Glutamatergic neuron (in vitro differentiated cells): ENCODE measurements at places on chromosomes 7 and 10.
A peak's percentile ranks its signal among the peaks of the same experiment; 100 is the strongest.

DNA sequence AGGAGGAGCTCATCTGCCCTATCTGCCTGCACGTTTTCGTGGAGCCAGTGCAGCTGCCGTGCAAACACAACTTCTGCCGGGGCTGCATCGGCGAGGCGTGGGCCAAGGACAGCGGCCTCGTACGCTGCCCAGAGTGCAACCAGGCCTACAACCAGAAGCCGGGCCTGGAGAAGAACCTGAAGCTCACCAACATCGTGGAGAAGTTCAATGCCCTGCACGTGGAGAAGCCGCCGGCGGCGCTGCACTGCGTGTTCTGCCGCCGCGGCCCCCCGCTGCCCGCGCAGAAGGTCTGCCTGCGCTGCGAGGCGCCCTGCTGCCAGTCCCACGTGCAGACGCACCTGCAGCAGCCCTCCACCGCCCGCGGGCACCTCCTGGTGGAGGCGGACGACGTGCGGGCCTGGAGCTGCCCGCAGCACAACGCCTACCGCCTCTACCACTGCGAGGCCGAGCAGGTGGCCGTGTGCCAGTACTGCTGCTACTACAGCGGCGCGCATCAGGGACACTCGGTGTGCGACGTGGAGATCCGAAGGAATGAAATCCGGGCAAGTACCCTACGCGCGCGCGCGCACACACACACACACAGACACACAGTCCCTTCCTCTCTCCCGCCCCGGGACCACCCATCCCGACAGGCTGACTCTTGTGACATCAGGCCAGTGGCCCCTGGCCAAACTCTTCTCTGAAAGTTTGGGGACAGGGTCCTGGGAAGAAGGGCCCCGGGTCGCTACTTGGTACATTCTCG, 538 bp downstream of the TRIM8 start:
- peaks cover 26% of the 10 kb centered on the region for H3K4me1 ChIP-seq
- peak overlapping the region; percentile 99 for H3K4me3 ChIP-seq
- peak overlapping the region; percentile 99 for H3K27ac ChIP-seq
- no peaks in the 10 kb centered on the region for H3K36me3 ChIP-seq

DNA sequence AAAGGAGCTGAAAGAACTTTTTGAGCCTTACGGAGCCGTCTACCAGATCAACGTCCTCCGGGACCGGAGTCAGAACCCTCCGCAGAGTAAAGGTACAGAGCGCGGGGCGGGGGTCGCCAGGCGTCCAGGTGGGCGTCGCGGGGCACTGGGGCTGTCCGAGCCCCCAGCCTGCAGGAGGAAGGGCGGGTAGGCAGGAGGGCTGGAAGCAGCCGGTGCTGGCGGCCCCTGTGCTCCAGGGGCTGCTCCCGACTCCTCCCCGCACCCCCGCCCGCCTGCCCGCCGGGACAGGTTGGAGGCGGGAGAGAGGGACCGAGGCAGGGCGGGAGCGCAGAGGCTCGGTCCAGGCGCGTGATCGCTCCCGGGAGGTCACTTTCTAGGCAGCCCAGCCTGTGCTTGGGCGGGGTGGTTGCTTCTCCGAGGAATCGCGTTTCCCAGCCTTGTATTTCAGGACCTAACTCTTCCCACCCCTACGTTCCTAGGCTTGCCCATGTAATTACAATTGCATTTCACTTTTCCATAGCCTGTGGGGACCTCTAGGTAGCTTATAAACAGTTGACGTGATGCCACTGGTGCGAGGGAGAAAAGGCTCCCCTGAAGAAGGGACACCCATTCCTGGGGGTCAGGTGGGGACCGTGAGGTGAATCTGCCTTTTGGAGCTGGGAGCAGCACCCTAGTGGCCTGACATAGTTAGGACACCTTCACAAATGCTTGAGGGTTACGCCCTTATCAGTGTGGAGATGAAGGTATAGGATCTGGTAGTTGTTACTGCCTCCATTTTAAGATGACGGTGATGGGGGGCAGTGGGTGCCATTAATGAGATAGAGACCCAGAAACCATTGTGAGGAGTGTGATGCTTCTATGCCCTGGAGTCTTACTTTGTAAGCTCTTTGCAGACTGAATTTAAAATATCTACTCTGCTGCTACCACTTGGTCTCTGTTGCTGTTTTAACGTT, 148.2 kb downstream of the CELF2 start:
- H3K27me3 ChIP-seq = peaks cover 5% of the 10 kb centered on the region
- DNase-seq = peak; percentile 80
- peak overlapping the region; percentile 92 for H3K27ac ChIP-seq
- H3K4me1 ChIP-seq = peaks cover 21% of the 10 kb centered on the region
- no peaks in the 10 kb centered on the region for H3K36me3 ChIP-seq

- H3K4me3 ChIP-seq = no peak overlapping the region
- no peak overlapping the region for H3K27ac ChIP-seq
- H3K27me3 ChIP-seq = no peaks in the 10 kb centered on the region
- DNase-seq = no peak
- no peaks in the 10 kb centered on the region for H3K4me1 ChIP-seq
These were observed 134.4 kb downstream of the SLC16A9 start for GRCh38 chr10:59575269-59575668.

- no peak overlapping the region for H3K4me3 ChIP-seq
- H3K4me1 ChIP-seq = no peaks in the 10 kb centered on the region
- no peak for DNase-seq
- peaks cover 2% of the 10 kb centered on the region for H3K27me3 ChIP-seq
- H3K36me3 ChIP-seq = no peaks in the 10 kb centered on the region
- no peak overlapping the region for H3K27ac ChIP-seq
These were observed 72.8 kb downstream of the ST8SIA6 start for GRCh38 chr10:17381502-17382142.

- no peak overlapping the region for H3K4me3 ChIP-seq
- no peaks in the 10 kb centered on the region for H3K4me1 ChIP-seq
- H3K27ac ChIP-seq = no peak overlapping the region
- no peak for DNase-seq
These were observed 107.5 kb downstream of the ITGB8 start for GRCh38 chr7:20438248-20438647.

GRCh38 chr7:51647931-51648351, 331.3 kb upstream of the COBL start:
- H3K4me1 ChIP-seq = peaks cover 6% of the 10 kb centered on the region
- peaks cover 8% of the 10 kb centered on the region for H3K36me3 ChIP-seq
- no peak overlapping the region for H3K4me3 ChIP-seq
- H3K27me3 ChIP-seq = peaks cover 3% of the 10 kb centered on the region
- DNase-seq = no peak
- peak overlapping the region; percentile 43 for H3K27ac ChIP-seq

GRCh38 chr10:6615971-6616370, 35.9 kb upstream of the PRKCQ start:
- peaks cover 2% of the 10 kb centered on the region for H3K27me3 ChIP-seq
- H3K27ac ChIP-seq = no peak overlapping the region
- no peak overlapping the region for H3K4me3 ChIP-seq
- DNase-seq = no peak
- peaks cover 5% of the 10 kb centered on the region for H3K36me3 ChIP-seq
- no peaks in the 10 kb centered on the region for H3K4me1 ChIP-seq
